ENCODE measurements at places on chromosomes 16 and 17. TPM values are rescaled to one million over a fixed set of nuclear protein-coding genes. Genes with fewer than 3 reads are reported as not detected.

- no peak for DNase-seq
These were observed 10.7 kb downstream of the MAP3K14 start for GRCh38 chr17:45306094-45306493.

DNA sequence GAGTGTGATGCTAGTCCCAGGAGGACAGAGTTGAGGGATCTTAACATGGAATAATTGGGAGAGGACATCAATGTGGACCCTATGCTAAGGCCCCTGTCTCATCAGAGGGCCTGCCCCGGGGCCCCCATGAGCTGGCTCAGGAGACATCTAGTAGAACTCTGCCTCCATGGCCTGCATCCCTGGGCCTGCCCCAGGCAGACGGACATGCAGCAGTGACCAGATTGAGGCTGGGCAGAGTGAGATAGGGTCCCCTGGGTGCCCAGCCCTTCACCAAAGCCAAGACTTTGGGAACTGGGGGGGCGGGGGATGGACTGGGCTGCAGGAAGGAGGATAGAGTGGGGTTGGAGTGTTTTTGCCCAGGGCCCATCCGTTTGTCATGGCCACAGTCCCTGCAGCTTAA is 115.2 kb downstream of the CCDC182 start:
- DNase-seq: no peak

DNA sequence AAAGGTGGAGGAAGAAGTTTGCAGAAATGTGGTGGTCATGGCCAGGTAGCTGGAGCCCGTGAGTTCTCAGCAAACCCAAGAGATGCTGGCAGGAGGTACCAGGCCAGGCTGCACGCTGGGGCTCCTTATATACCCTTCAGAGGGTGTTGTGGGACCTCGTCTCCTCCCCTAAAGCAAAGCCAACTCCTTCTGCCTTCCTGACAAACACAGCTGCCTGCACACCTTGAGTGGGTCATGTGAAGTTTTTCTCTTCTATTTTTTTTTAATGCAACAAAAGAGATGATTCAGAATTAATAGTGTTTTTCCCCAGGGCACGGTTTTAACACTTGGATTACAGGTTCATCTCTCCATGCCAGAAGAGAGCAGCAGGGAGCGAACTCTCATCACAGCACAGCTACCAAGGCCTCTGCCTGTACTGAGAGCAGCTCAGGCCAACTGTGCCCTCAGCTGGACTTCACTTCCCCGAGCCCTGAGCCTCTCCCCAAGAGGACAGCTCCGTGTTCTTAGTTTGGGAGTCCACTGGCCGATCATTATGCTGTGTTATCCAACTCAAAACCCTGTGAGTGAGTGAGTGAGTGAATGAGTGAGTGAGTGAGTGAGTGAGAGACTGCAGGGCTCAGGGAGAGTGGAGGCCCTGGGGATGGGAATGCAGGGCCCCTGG is at the start of gene KRT15:
TSS of gene KRT15 (minus strand) at position 102 of the 661 bp plus-strand sequence. CDS start at position 39, 63 bp downstream.
- DNase-seq: no peak

- DNase-seq: peak; percentile 48
These were observed 23.4 kb upstream of the MPO start for GRCh38 chr17:58303971-58304749.

DNA sequence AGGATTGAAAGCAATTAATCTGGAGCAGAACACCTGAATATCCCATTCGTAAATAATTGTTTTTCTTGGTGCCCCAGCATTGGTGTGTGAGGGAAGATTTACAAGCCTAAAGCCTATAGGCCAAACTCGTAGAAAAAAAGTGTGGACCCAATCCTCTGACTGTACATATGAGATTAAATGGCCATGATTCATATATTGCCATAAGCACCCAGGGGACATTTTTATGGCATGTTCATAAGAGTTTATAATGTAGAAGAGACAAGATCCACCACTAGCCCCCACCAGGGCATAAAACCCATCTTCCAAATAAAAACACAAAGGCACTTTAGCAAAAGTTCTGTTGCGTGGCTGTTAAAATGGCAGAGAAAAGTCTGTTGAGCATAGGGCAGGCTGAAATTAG is 15.5 kb upstream of the SALL1 start:
- DNase-seq: no peak

DNA sequence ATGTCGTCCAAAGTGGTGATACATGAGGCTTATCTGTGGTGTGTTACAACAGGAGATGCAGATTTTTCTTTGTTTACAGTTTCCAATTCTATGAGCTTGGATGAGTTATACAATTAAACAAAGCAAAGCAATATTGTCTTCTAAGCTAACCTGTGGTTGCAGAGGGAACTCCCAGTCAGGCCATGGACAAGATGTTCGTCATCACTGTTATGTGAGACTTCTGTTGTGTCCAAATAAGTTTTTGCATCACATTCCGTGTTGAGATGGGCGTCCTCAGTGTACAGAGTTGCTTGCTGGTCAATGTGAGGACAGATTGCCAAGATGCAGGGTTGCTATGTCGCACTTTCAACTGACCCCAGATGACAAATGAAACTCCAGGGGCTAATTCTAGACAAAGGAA is 189.3 kb downstream of the IRF8 start:
- no peak for DNase-seq

GRCh38 chr16:67104061-67104460 is 5.7 kb upstream of the PHAF1 start:
- no peak for DNase-seq

CRHR1 gene
- 0.36 TPM for total RNA-seq

TBX21 gene
- not detected for total RNA-seq
